Motor neuron (in vitro differentiated cells): ENCODE measurements at places on chromosomes 13 and 19. TPM values are rescaled to one million over a fixed set of nuclear protein-coding genes. Genes with fewer than 3 reads are reported as not detected.

The SIAH3 gene
- 3.9 and 4.2 TPM in 2 replicates for total RNA-seq

The KCNRG gene
- 1.7 and 2.7 TPM in 2 replicates for total RNA-seq

The GNG8 gene
- total RNA-seq = not detected in 2 replicates

The SPIB gene
- total RNA-seq = 0.48 and 0.61 TPM in 2 replicates

The TSPAN16 gene
- total RNA-seq = not detected in 2 replicates

The ATP12A gene
- 0.05 and 0.06 TPM in 2 replicates for total RNA-seq

The PROSER1 gene
- total RNA-seq = 10.5 and 14.8 TPM in 2 replicates

The TRAPPC5 gene
- 111 and 132 TPM in 2 replicates for total RNA-seq

The CGB2 gene
- not detected in 2 replicates for total RNA-seq

The KCTD4 gene
- 0.86 and 1.6 TPM in 2 replicates for total RNA-seq

DNA sequence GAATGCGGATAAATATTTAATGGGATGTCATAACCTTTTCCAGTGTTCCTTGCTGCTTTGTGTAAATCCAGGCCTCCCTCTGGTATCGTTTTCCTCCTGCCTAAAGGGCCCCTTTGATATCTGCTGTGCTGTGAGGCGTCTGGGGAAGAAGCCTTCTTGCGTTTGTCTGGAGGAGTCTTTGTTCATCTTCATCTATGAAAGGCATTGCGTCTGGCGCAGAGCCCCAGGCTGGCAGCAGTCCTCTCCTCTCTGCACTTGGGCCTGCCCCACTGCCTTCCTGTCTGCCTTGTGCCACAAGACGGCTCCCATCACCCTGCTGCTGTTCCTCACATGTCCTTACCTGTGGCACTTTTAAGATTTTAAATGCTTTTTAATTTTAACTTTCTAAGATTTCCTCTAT is 9.8 kb downstream of the PROZ start:
- no peak for ATAC-seq

- ATAC-seq = peak; percentile 50
These were observed at the start of gene ADAMTS10 for GRCh38 chr19:8610041-8610935. Gene ADAMTS10, minus strand, starts transcription at chr19:8610715. Its CDS starts 5,005 bp downstream, at chr19:8605710.

DNA sequence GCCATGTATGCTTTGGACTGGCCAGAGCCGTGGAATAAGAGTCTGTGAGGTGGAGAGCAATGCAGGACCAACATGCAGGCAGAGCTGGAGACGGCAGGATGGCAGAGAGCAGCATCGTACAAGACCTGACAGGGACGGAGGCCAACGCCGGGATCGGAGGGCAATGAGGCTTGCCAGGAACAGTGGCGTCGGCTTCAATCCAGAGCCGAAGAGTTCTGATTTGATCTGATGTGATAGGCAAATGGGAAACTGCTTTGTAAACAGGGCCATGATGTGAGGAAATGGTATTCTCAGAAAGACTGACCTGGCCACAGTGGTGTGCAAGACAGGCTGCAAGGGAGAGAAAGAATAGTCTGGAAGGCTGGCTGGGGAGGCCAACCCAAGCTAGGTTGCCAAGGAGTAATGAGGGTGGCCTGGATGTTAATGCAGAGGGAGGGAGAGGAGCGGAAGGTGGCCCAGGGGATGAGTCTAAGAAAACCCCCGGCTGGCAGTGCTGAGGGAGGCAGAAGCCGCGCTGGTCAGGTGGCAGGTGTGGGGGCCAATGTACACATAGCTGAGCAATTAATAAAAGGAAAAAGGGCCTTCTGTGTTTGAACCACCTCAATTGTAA is 26.7 kb downstream of the RCBTB2 start:
- ATAC-seq = no peak

DNA sequence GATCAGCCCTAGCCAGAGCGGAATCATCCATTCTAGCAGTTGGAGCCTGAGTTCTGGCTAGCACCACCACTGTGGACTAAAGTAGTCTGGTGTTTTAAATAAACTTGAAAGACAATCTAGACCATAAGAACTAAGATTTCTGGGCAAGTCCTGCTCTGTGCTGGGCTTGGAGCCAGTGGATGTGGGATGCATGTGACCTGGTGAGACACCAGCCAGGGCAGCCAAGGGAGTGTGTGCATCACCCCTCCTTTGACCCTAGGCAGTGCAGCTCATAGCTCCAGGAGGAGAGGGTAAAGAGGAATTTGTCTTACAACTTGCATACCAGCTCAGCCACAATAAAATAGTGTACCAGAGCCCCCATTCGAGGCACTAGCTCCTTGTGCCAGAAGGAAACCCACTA is 21.0 kb downstream of the ITGBL1 start:
- no peak for ATAC-seq

GRCh38 chr13:34720618-34721017 is 221.5 kb upstream of the NBEA start:
- no peak for ATAC-seq

- no peak for ATAC-seq
These were observed 250.3 kb upstream of the ATXN8OS start for GRCh38 chr13:69857183-69857821.

DNA sequence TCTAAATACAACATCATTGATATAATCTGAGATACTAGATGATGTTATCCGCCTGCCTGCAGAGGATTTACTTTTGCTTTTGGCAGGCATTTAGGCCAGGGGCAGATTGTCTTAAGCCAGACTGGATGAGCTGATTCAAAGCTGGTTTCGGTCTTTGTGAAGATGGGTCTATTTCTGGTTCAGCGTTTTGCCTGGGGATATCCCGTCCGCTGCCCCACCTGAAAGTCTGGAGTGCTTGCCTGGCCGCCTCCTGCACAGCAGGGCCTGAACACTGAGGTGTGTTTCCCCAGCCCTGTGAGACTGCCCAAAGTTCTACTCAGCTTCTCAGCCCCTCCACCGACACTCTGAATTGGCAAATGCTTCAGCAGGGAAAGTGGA is 149.7 kb downstream of the KATNAL1 start:
- ATAC-seq = no peak

DNA sequence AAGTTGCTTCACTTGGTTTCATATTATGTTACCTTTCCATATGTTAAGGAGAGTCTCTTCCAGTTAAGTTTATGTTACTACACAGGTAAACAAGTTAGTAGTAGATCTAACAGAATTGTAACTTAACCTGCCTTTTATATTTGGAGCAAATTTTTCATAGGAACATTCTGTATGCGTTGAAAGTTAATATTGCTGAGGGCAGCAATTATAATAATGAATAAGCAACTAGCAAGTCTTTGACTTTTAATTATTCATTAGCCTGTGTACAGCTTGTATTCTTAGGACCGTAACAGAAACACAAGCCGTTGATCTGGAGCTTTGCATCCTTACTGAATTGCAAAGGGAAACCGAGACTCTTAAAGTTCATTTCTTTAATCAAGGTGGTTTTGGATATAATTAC is 11.6 kb downstream of the SUGT1 start:
- ATAC-seq = no peak

DNA sequence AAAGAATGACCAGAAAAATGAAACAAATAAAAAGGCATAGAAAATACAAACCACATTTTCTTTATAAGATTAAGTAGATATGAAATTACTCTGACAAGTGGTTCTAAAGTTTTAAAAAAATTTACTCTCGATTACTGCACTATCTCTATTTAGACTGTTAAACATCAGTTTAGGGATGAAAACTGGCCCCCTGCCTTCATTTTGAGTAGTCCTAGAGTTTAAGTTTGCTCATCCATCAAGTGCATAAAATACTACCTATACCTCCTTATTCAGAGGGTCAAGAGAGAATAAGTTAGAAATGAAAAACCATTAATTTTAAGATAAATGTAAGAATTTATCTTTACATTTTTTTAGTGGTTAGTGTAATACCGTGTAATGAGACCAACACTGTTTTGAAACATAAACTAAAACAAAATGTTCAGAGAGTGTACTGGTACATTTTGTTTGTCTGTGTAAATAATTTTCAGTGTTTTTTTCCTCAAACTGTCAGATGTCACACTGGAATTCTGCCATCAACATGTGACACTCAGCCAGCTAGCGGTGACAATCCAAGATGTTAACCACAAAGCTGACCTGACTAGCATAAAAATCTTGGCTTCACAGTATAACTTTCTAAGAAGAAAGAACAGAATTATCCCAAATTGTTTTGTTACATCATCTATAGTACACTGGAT is 184.8 kb upstream of the PCDH20 start:
- ATAC-seq = no peak
